ENCODE measurements at places on chromosomes 13 and 19.
A peak's percentile ranks its signal among the peaks of the same experiment; 100 is the strongest.

GRCh38 chr13:42569576-42570344 is 4.2 kb upstream of the TNFSF11 start:
- no peak for DNase-seq

DNA sequence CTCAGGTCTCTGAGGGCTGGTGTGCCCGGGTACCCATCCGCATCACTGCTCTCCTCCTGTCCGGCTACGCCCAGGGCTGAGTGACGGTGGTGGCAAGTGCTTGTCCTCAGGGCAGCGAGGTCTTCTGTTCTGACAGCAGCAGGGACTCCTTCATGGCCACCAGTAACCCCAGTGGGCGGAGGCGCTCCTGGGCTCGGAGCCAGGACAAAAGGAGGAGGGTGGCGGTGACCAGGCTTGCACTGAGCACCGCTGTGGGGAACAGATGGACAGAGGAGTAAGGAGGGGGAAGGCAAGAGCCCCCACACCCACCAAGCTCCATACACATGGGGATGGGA is 5.8 kb downstream of the CD320 start:
- DNase-seq: no peak

DNA sequence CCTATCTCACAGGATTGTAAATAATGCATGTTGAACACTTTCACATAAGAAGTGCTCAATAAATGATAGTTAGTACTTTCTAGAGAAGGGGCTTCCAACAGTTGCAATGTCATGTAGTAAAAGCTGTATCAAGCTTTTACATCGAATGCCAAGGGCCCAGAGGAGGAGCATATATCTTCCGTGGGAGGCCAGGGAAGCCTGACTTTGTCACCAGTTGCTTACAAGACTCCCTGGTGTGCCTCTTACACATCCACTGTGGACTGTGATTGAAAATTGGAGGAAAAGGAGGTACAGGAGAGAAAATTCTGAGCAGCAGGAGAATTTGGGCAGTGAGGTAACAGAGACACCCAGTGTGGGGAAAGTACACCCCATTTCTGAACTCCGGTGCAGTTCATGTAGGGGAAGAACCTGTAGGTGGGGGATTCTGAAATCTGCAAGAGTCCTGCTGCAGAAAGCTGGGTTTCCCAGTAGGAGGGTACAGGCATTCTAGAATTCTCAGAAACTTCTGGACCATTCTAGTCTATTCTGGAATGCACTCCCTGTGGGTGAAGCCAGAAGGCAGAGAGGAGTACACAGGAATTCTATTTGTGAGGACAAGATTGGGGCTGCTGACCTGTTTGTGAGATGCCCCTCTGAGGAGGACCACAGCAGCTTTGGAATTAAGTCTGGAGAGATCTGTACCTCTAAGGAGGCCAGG is 54.0 kb downstream of the ALOX5AP start:
- no peak for DNase-seq

DNA sequence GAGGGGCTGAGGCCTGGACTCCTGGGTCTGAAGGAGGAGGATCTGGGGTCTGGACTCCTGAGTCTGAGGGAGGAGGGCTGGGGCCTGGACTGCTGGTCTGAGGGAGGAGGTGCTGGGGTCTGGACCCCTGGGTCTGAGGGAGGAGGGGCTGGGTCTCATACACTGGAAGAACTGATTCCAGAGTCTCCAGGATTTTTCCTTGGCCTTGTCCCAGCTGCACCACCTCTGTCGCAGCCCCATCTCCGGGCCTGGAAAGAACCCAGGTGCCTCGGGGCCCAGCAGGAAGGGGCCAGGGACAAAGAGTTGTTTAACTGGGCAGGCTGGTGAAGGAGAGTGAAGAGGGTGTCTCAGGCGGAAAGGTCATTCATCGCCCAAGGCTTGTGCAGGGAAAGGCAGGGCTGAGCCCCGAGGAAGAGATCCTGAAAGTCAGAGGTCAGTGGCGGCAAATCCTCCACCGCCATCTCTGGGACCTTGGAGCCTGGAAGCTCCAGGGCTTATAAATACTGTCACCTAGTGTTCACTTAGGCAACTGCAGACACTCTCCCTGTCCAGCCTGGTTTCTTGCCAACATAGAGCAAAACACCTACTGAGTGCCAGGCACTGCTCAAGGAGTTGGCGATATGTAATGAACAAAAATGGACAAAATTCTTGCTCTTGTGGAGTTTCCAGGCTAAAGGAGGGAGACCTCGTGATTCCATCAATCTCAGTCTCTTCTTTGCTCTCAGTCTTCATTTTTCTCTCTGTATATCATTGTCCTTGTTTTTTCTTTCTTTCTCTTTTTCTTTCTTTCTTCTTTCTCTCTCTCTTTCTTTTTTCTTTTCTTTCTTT is 4.4 kb upstream of the KCNN4 start:
- DNase-seq: peak; percentile 72

DNA sequence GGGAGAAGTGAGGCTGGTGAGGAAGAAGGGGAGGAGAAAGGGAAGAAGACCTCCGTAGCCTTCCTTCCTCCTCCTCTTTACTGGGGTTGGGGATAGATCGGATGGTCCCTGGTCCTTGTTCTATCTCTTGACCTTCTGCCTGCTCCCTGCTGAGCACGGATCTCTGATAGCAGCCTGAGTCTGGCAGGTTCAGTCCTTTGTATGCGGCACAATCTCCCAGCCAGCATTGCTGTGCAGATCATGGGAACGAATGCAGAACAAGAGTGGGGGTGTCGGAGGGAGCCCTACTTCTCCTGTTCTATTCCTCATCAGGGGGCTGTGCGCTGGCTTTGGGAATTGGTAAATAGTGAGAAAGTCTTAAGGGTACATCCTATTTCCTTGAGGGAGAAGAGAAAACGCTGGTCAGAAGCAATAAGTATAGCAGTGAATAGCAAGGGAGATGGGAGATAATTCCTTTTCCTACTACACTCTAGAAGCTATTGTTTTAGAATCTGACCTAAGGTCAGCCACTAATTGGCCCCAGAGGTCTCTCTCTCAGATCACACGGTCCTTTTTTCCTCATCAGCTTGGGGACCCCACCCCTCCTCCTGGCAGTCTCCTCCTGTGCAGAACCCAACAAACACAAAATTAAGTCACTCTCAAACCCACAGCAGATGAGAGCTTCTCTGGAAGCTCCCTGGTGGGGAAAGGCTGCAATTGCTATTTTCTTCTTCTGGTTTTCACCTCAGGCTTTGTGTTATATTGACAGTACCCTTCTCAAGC is 41.0 kb downstream of the KL start:
- DNase-seq: no peak

DNA sequence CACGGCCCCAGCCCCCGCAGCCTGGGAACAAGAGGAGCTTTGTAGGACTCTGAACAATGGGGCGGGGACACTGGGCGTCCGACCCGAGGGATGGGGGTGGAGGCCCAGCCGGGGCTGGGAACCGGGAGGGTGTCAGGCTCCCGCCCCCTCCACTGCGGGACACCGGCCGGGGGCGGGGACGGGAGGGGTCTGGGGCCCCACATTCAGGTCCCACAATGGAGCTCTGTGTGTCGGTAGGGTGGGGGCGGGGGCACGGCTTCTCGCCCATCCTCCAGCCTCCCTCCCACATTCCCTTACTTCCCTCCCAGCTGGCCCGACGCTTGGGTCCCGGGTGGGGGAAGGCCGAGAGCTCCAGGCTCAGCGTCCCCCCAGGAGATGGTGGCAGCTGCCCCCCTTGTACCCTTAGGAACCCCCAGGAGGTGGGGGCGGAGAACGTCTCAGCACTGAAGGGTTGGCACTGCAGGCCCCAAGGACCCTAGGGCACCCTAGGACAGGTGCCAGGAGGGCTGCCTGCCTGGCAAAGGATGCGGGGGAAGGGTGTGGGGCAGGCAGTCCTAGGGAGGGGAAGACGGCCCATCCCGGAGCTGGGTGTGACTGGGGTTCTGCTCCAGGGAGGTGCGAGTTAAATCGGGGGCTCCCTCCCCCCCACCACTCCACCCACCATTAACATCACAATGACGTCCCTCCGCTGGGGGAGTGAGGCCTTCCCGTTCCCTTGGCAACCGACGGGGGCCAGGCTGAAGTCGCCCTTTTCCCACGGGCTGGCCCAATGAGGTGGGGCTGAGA is 5.3 kb downstream of the TTYH1 start:
- DNase-seq: no peak

GRCh38 chr13:94947392-94947791 is 235.0 kb upstream of the SOX21 start:
- DNase-seq: no peak

GRCh38 chr13:81304121-81304659 is 963.3 kb upstream of the SPRY2 start:
- DNase-seq: no peak
